ENCODE measurements at places on chromosomes 7 and 10.

DNA sequence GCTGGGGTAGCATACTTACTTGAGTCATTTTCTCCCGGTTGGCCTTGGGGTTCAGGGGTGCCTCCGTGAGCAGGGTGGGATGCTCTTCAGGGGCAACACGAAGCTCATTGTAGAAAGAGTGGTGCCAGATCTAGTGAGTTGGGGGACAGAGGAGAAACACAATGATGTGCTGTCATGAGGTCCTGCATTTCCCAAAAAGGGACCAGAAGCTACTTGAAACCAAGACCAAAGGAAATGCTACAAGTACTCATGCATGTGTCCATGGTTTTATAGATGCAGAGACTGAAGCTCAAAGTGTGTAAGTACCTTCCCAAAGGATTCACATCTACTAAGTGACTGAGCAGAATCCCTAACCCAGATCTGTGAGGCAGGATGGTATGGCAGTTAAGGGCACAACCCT lies 8.8 kb downstream of the ACTA2 start:
- DNase-seq: no peak

DNA sequence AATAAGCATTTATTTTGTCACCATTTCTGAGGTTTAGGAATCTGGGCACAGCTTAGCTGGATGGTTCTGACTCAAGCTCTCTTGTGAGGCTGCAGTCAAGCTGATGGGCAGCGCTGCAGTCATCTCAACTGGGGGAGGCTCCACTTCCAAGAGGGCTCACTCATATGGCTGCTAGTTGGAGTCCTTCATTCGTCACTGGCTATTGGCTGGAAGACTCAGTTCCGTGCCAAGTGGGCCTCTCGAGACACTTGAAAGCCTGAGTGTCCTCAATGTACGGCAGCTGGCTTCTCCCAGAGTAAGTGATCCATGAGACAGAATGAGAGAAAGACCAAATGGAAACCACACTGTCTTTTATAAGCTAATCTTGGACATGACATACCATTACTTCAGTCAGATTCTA lies 21.6 kb upstream of the COL13A1 start:
- DNase-seq: no peak

- no peak for DNase-seq
These were observed 27.1 kb downstream of the NKX6-2 start for GRCh38 chr10:132758865-132759264.

- no peak for DNase-seq
These were observed 133.7 kb downstream of the EGFR start for GRCh38 chr7:55152516-55152915.

GRCh38 chr7:149253665-149254064 lies 8.3 kb upstream of the ZNF783 start:
- DNase-seq: no peak

DNA sequence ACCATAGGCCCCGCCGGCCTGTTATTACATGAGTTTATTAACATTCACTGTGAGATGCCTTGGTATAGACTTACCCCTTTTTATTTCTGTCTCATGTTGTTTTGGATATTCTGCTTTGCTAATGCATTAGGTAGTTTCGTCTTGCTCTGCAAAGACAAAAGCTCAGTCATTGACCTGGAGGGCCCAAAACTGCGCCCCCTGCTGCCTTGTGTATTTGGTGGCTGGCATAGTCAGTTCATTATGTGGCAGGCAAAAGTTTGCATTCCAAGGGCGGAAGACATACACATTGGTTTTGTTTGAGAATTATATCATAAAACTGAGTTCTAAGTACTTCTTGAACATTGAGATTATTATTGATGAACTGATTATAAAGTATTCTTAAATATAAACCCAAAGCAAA lies 372.5 kb downstream of the SDK1 start:
- no peak for DNase-seq

DNA sequence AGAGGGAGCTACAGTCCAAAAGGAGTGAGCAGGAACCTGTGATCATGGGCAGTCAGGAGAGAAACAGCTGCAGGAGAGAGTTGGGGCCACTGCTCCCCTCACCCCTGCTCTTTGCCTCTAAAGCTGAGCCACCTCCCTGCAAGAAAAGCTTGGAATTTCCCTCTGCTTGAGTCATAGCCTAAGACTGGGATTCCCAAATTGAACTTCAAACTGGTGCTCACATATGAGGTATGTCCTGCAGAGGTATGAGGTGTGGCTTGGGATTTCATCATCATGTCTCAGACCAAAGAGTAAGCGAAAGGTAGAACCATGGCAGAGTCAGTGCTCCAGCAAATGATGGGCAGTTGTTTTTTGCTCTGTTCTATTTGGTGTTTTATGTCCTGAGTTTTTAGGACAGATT lies 237.1 kb upstream of the NRP1 start:
- DNase-seq: no peak

DNA sequence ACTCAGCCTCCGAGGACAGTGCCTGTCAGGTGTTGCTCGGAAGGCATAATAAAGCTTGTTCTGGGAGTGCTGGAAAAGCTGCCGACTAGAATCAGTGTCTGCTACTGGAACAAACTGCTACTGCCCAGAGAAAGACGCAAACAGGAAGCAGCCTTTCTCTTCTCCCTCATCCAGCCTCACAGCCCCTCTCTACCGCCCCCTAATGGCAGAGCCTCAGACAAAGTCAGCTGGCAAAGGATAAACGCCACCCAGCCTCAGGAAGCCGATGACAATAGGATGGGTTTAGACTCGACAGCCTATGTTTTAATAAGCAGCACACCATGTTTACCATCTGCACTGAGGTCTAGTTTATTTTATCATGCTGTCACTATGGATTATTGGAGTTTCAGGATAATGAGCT lies 169.5 kb upstream of the LYZL1 start:
- DNase-seq: no peak

- DNase-seq: no peak
These were observed 136.6 kb upstream of the CCDC6 start for GRCh38 chr10:60042914-60043313.

Data from NCI-H1092 treated with DMSO at 0.1 percent for 48 hours (cell line).